ENCODE measurements at places on chromosomes 3 and 15.

- DNase-seq: no peak
Measured at GRCh38 chr3:5210926-5211325, 23.4 kb downstream of the EDEM1 start.

DNA sequence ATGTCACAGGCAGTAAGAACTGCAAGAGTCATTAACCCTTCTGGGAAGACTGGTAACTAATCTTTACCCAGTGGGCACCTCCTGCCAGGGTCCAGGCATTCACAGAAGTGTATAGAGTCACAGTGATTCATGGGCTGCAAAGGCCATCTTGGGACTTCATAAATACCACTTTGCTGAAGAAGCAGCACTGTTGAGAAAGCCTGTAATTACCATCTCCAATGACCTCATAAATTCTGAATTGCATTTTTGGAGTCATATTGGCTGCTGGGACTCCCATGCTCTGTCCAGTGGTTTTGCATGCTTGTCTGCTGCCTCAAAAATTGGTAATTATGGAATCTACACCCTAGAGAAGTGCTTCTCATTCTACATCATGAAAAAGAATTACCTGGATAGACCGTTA, 837.2 kb downstream of the NTRK3 start:
- no peak for DNase-seq

- no peak for DNase-seq
Measured at GRCh38 chr15:57323806-57324589, 52.3 kb upstream of the CGNL1 start.

GRCh38 chr3:21665444-21666100, 85.4 kb downstream of the ZNF385D start:
- no peak for DNase-seq

- DNase-seq: no peak
Measured at GRCh38 chr3:111928613-111929012, 50.2 kb upstream of the ABHD10 start.

All from omental fat pad (tissue), 4 donors.